Activated naive CD8-positive, alpha-beta T cell treated with anti-CD3 and anti-CD28 coated beads, Interleukin-2, amount 50 U/mL, for 24 hours (primary cell): ENCODE measurements at places on chromosomes 13 and 19.
A peak's percentile ranks its signal among the peaks of the same experiment; 100 is the strongest.

- no peak for DNase-seq
- H3K4me1 ChIP-seq = no peaks in the 10 kb centered on the region
- no peak overlapping the region for H3K27ac ChIP-seq
- H3K36me3 ChIP-seq = no peaks in the 10 kb centered on the region
These were observed 124.2 kb downstream of the UQCRFS1 start for GRCh38 chr19:29088761-29089160.

DNA sequence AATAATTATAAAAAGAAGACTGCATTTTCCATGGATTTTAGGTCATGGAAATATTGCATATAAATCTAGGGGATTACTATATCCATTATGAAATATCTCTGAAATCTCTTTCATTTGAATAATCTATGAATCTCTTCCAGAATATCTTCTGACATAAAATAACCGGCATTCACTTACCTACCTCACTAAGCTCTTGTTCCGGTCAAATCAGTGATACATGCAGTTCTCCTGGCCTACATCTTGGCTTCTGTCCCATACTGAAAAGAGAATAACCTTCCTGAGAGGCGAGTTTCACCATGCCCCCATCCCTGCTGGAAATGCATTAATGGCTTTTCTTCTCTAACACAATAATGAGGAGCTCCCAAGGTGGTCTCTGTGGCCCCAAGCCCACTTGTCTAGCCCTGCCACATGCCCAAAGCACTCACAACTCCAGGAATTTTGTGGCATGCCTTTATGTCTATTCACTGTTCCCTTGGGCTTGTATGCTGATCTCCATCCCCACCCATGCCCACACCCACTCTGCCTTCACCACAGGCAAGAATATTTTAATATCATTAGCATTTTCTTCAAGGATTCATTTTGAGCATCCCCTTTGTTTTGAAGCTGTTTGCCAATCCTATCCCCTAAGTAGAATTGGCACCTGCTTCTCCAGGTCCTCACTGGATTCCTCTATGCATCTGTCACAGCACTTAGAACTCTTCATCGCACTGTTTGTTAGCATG is 401.6 kb downstream of the COG6 start:
- no peaks in the 10 kb centered on the region for H3K36me3 ChIP-seq
- DNase-seq = no peak
- no peak overlapping the region for H3K27ac ChIP-seq
- no peaks in the 10 kb centered on the region for H3K27me3 ChIP-seq
- H3K4me1 ChIP-seq = peaks cover 27% of the 10 kb centered on the region
- no peak overlapping the region for H3K4me3 ChIP-seq

- no peak for DNase-seq
- peaks cover 74% of the 10 kb centered on the region for H3K36me3 ChIP-seq
- H3K4me1 ChIP-seq = peaks cover 69% of the 10 kb centered on the region
- no peaks in the 10 kb centered on the region for H3K27me3 ChIP-seq
- peak overlapping the region; percentile 54 for H3K4me3 ChIP-seq
These were observed 21.4 kb downstream of the LCP1 start for GRCh38 chr13:46160471-46161066.

DNA sequence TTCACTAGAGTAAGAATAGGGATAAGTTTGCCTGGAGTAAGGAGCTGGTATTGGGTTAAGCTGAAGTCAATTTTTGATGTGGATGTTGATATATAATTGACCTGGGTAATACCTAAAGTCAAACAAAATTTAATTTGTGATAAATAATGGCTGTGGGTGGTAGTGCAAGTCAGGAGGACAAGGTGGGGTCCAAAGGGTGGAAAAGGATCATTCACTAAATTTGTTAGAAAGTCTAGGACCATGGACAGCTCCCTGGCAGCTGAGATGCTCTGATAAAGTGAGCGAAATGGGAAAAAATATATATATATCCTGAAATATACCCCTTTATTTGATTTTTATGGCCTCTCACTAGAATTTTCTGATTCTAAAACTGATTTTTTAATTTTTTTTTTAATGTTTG is 463.5 kb downstream of the GPC6 start:
- no peaks in the 10 kb centered on the region for H3K36me3 ChIP-seq
- H3K27me3 ChIP-seq = no peaks in the 10 kb centered on the region
- no peak overlapping the region for H3K27ac ChIP-seq
- no peaks in the 10 kb centered on the region for H3K4me1 ChIP-seq
- H3K4me3 ChIP-seq = no peak overlapping the region

- H3K36me3 ChIP-seq = no peaks in the 10 kb centered on the region
- H3K27ac ChIP-seq = no peak overlapping the region
- no peak for DNase-seq
- H3K4me3 ChIP-seq = no peak overlapping the region
- peaks cover 5% of the 10 kb centered on the region for H3K4me1 ChIP-seq
These were observed 99.5 kb upstream of the TMTC4 start for GRCh38 chr13:100773923-100774663.

DNA sequence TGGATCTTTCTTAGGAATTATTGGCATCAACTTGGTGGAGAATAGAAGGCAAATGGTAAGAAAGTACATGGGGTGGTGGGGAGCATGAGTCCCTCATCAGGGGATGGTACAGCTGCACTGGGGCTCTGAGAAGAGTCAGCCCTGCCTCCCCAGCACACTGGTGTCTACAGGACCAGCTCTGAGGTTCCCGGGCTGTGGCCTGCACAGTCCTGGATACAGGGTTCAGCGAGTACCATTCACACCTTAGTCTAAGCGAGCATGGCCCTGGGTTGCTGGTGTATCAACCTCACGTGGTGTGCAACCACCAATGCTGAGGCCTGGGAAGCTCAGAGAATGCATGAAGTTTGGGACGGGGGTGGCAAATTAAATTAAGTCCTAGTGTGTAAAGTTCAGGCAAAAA is 10.1 kb downstream of the TMEM255B start:
- H3K36me3 ChIP-seq = no peaks in the 10 kb centered on the region
- H3K27me3 ChIP-seq = peaks cover 6% of the 10 kb centered on the region
- H3K4me3 ChIP-seq = no peak overlapping the region
- no peak for DNase-seq
- no peak overlapping the region for H3K27ac ChIP-seq

- no peaks in the 10 kb centered on the region for H3K36me3 ChIP-seq
- H3K27me3 ChIP-seq = peaks cover 67% of the 10 kb centered on the region
- peak; percentile 9 for DNase-seq
- no peak overlapping the region for H3K4me3 ChIP-seq
- no peaks in the 10 kb centered on the region for H3K4me1 ChIP-seq
These were observed 8.8 kb upstream of the IGFL4 start for GRCh38 chr19:46049597-46049996.

- no peaks in the 10 kb centered on the region for H3K27me3 ChIP-seq
- H3K4me3 ChIP-seq = peak overlapping the region; percentile 85
- peak overlapping the region; percentile 68 for H3K27ac ChIP-seq
- DNase-seq = no peak
- H3K36me3 ChIP-seq = peaks cover 48% of the 10 kb centered on the region
- H3K4me1 ChIP-seq = peaks cover 28% of the 10 kb centered on the region
These were observed 520 bp downstream of the ZNF600 start for GRCh38 chr19:52786078-52786463.

DNA sequence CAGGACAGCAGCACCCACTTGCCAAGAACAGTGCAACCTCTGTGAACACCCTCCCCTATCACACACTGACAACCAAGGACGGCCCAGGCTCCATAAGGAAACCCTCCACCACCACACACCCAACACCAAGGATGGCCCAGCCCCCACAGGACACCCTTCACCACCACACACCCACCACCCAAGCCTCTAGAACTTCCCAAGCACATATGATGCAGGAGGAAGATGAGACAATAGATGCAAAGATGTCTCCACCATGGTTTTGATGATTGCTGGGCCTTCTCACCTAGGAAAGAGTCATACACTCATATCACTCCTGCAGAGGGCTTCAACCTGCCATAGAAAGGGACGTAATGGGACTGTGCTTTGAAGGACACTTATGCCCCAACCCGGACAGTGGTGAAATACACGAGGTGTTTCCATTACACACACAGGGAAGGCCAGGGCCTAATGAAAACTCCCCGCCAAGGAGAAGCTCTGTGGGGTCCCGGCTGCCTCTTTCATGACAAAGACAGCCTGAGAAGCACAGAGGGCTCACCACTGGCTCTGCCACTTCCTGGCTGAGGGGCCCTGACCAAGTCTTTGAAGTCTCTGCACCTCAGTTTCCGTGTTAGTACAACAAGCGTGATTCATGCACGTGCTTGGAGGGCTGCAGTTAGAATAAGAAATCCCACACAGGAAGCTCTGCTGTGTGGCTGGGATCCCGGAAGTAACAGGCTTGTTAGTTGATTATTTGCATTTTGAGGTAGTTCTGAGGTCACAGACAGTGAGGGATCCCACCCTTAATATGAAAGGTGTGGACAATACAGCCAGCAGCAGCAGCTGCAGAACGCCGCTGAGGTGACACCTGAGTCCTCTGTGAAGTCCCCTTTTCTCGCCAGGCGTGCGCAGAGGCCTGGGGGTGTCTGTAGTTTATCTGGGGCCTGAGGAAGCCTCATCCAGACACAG is 61.9 kb upstream of the ATP12A start:
- peak overlapping the region; percentile 82 for H3K27ac ChIP-seq
- H3K4me3 ChIP-seq = peak overlapping the region; percentile 33
- H3K4me1 ChIP-seq = peaks cover 48% of the 10 kb centered on the region
- DNase-seq = peak; percentile 72
- no peaks in the 10 kb centered on the region for H3K27me3 ChIP-seq

- peaks cover 30% of the 10 kb centered on the region for H3K36me3 ChIP-seq
- H3K27me3 ChIP-seq = no peaks in the 10 kb centered on the region
- no peak overlapping the region for H3K27ac ChIP-seq
- H3K4me3 ChIP-seq = no peak overlapping the region
These were observed 26.0 kb downstream of the LAMP1 start for GRCh38 chr13:113322890-113323651.

DNA sequence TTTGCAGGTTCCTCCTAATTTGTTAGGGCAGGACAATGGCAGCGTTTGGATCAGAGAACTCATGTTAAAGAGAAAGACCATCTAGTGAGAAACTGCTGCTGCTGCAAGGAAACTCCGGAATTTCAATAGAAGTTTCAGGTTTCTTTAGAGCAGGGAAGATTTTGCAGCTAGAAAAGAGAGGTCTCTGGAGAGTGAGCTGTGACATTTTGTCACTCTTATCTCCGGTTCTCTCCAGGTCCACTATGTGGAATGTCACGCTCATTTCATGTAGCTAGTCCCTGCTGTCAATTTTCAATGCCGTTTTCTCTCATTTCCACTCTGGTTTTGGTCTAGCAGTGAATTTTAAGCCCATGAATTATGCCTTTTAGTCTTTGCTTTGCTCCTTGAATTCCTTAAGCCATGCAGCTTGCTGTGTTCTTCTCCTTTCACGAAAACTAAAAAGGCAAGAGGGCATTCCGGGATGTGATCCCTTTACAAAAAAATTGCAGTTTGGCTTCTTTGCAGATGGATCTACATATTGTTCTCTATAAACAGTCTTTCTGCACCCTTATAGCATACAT is 46.7 kb upstream of the POSTN start:
- DNase-seq = no peak
- no peaks in the 10 kb centered on the region for H3K4me1 ChIP-seq
- H3K27me3 ChIP-seq = no peaks in the 10 kb centered on the region
- no peak overlapping the region for H3K27ac ChIP-seq
- H3K4me3 ChIP-seq = no peak overlapping the region
- H3K36me3 ChIP-seq = no peaks in the 10 kb centered on the region

GRCh38 chr19:7869453-7869909 is 4.7 kb downstream of the PRR36 start:
- H3K36me3 ChIP-seq = no peaks in the 10 kb centered on the region
- H3K27me3 ChIP-seq = peaks cover 47% of the 10 kb centered on the region
- DNase-seq = peak; percentile 75
- no peak overlapping the region for H3K4me3 ChIP-seq
- no peak overlapping the region for H3K27ac ChIP-seq
- peaks cover 30% of the 10 kb centered on the region for H3K4me1 ChIP-seq

DNA sequence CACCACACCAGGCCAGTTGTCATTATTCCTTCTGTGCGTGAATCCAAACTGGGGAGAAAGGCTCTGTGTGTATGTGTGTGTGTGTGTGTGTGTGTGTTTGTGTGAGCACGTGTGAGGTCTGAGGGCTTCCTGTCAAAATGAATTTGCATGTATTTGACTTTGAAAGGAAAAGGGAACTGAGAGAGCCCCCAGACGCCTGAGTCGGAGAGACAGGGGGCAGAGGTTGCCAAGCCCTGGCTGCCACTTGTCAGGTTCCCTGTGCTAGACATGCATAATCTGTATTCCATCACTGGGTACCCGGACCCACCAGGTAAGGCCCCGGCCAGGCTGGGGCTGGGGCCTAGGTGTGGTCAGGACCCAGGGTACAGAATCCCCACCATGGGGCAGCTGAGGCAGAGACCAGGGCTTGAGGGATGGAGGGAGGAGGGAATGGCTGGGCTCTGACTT is at the start of gene CLEC17A:
Gene CLEC17A, plus strand, starts transcription at position 191 of the 447 bp plus-strand sequence. Its CDS starts 77 bp downstream, at position 268.
- no peaks in the 10 kb centered on the region for H3K27me3 ChIP-seq
- H3K4me1 ChIP-seq = peaks cover 63% of the 10 kb centered on the region
- peak within 1 kb of the TSS; percentile 60 for H3K27ac ChIP-seq
- H3K36me3 ChIP-seq = no peaks in the 10 kb centered on the region
- no peak for DNase-seq
- H3K4me3 ChIP-seq = peak within 1 kb of the TSS; percentile 70

- H3K27me3 ChIP-seq = no peaks in the 10 kb centered on the region
- no peaks in the 10 kb centered on the region for H3K36me3 ChIP-seq
- H3K4me3 ChIP-seq = no peak overlapping the region
- no peak overlapping the region for H3K27ac ChIP-seq
- no peaks in the 10 kb centered on the region for H3K4me1 ChIP-seq
These were observed 1701.0 kb downstream of the SLITRK5 start for GRCh38 chr13:89372193-89372592.

- H3K4me3 ChIP-seq = no peak overlapping the region
- H3K4me1 ChIP-seq = no peaks in the 10 kb centered on the region
- peak; percentile 50 for DNase-seq
- no peaks in the 10 kb centered on the region for H3K27me3 ChIP-seq
- H3K36me3 ChIP-seq = no peaks in the 10 kb centered on the region
These were observed 2.8 kb downstream of the SEMA6B start for GRCh38 chr19:4556597-4557127.

DNA sequence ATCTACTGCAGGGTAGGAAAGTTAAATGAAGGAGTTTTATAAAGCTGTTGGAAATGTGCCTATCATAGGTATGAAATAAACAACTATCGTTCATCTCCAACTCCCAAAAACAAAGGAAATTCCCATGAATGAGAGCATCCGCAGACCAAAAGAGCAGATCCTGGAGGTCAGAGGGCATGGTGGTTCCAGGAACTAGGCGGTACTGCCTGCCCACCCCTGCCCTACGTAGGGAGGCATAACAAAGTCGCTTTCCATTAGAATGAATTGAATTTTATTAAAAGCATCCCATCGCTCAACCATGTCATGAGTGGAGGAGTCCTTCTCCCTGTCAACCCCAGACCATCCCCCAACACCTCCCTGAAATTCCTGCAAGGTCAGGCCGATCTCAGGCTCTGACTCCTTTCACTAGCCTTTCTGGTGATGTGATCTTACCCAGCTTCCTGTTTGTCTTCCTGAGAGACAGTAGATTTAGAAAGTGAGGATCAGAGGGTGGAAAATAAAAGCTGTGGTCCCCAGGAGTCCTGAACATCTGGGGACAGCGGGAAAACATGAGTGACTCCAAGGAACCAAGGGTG is at the start of gene CLEC4M:
Gene CLEC4M, plus strand, starts transcription at position 525 of the 575 bp plus-strand sequence. Its CDS starts 24 bp downstream, at position 549.
- DNase-seq = no peak
- H3K36me3 ChIP-seq = peaks cover 17% of the 10 kb centered on the region
- no peak within 1 kb of the TSS for H3K27ac ChIP-seq

- H3K4me3 ChIP-seq = peak overlapping the region; percentile 34
- DNase-seq = peak; percentile 50
- H3K27me3 ChIP-seq = no peaks in the 10 kb centered on the region
- peaks cover 18% of the 10 kb centered on the region for H3K36me3 ChIP-seq
These were observed 8.7 kb downstream of the MAP2K2 start for GRCh38 chr19:4115050-4115817.
